Type B pancreatic cell (in vitro differentiated cells): ENCODE measurements at places on chromosomes 12 and 14. TPM values are rescaled to one million over a fixed set of nuclear protein-coding genes. Genes with fewer than 3 reads are reported as not detected.

Gene IRAK3
- 0.21 and 0.34 TPM in 2 replicates for total RNA-seq

Gene PLD4
- 0.17 TPM in 2 replicates for total RNA-seq

Gene ARHGAP9
- total RNA-seq = 0.52 and 1.8 TPM in 2 replicates

Gene TCTN2
- total RNA-seq = 19.0 and 29.5 TPM in 2 replicates

Gene AMDHD1
- 0.43 and 1.0 TPM in 2 replicates for total RNA-seq

Gene MLH3
- 19.3 and 28.5 TPM in 2 replicates for total RNA-seq

Gene GRIP1
- total RNA-seq = 18.5 and 29.0 TPM in 2 replicates

GRCh38 chr12:12774791-12775190 lies 10.7 kb upstream of the APOLD1 start:
- no peak for DNase-seq

- no peak for DNase-seq
Measured at GRCh38 chr12:61810486-61810885, 449.7 kb upstream of the USP15 start.

DNA sequence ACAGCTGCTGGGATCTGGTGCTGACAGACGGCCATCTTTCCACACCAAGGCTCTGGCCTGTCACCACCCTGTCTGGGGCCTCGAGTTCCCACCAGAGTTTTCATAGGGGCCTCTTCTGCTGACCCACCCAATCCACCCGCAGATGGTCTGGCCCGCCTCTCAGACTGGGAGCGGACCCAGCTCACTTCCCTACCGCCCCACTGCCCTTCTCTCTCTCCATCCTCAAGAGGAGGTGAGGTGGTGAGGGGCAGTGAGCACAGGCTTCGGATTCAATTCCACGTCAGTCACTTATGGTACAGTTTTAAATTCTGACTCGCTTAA lies 12.3 kb upstream of the RPS6KL1 start:
- DNase-seq = no peak

DNA sequence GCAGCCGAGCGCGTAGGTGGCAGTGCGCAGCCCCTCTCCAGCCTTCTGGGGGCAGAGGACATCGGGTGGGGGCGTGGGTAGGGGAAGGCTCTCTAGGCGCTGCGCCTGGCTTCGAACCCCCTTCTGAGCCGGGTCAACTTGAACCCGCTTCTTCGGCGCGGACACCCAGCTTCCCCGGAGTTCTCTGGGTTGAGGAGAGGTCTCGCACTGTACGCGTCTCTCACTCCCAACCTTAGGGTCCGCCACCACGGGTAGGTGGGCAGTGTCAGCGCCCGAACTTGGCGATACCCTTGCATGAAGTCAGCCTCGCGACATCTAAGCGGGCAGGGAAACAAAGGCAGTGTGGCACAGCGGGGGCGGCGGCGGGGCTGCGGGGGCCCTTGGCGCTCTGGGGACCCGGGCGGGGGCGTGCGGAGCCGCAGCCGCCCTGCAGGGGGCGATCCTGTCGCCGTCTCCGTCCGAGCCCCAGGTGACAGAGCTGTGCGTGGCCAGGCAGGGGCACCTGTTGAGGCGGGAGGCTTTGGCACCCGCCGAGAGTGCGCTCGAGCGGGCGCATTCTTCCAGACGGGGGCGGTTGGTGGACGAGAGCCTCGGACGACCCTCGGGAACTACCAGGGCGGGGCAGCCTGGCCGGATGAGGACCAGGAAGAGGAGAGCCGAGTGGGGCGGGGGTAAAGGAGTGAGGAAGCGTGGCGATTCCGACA lies 1.1 kb downstream of the GALNT16 start:
- no peak for DNase-seq

DNA sequence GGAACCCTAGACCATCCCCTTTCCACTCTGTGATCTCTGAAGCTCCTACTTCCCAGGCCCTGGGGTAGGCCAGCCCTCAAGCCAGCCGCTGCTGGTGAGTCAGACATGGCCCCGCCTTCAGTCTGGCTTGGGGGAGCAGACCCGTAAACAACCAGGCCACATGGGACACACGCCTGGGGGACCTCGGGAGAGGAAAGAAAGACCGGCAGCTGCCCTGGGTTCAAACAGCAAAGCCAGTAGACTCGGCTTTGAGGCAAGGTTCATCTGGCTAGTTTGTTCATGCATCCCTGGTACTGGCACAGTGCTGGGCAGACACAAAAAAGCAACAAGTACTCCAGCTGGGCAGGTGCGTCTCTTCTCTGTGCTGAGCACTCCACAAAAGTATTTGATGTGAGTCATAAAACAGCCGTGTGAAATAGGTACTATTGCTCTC lies 101.9 kb downstream of the SETD3 start:
- no peak for DNase-seq

GRCh38 chr12:81206429-81206828 lies 128.6 kb downstream of the ACSS3 start:
- DNase-seq = no peak

GRCh38 chr12:120849765-120850164 lies 54.4 kb downstream of the SPPL3 start:
- DNase-seq = no peak

- DNase-seq = no peak
Measured at GRCh38 chr12:6327229-6328041, 14.4 kb downstream of the TNFRSF1A start.

GRCh38 chr14:44966601-44967336 lies 4.8 kb downstream of the TOGARAM1 start:
- DNase-seq = no peak
